Skin of body (tissue), 3 donors: ENCODE measurements at places on chromosomes 4 and X. TPM values are rescaled to one million over a fixed set of nuclear protein-coding genes. Genes with fewer than 3 reads are reported as not detected.

GRCh38 chr4:74627504-74627903 lies 166.8 kb downstream of the BTC start:
- no peak for DNase-seq

- DNase-seq = no peak
Observed at GRCh38 chrX:16573781-16574180, 76.2 kb upstream of the S100G start.

The WDR13 gene
- total RNA-seq = 38.6 TPM

The HPSE gene
- total RNA-seq = 3.9 TPM

GRCh38 chr4:75752637-75753036 lies 28.3 kb downstream of the USO1 start:
- DNase-seq = no peak

DNA sequence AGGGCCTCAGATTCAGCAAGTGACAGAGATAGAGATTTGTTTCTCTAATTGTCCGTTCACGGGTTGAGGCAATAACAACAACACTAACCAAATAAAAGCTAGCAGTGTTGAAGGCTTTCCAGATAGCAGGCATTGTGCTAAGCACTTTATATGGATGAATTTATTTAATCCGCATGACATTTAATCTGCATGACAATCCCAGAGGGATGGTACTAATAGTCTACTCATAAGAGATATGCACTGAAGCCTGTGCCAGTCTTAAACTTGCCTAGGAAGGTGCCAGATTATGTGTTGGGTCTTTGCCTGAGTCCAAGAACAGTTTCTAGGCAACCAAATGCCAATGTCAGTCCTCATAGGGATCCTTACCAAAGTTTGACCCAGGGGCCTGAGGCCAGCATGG lies 37.7 kb upstream of the FAT1 start:
- no peak for DNase-seq

The PDCL2 gene
- total RNA-seq = not detected

GRCh38 chrX:115547448-115547847 lies 13.5 kb upstream of the PLS3 start:
- DNase-seq = no peak

DNA sequence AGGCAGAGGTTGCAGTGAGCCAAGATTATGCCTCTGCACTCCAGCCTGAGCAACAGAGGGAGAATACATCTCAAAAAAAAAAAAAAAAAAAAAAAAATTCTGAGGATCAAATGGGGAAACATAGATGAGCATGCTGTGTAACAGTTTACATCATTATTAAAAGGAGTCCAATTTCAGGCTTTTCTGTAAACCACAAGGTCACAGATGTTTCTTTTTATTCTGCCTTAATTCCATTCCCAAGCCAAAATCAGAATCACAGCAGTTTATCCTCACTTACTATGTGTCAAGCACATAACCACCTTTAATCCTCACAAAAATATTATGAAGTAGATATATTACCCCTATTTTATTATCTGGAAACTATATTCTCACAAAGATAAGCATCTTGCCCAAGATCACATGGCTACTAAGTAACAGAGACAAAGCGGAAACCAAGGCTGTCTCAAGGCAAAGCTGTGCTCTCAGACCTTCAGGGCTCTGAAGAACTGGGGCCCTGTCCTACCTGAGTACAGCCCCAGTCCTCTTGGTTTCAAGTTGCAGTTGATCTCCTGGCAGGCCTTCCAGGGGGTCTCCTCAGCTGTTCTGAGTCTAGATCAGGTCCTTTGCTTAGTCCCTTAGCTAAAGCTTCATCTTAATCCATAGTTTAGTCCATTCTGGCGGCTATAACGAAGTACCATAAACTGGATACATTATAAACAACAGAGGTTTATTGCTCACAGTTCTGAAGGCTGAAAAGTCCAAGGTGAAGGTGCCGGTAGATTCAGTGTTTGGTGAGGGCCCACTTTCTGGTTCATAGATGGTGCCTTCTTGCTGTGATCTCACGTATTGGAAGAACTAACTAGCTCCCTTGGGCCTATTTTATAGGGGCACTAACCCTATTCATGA lies 141.3 kb downstream of the PALLD start:
- DNase-seq = peak; percentile 3

GRCh38 chrX:136168929-136169735 lies 21.8 kb downstream of the FHL1 start:
- peak; percentile 93 for DNase-seq
